Naive thymus-derived CD8-positive, alpha-beta T cell (primary cell): ENCODE measurements at places on chromosomes 11 and 22.

GRCh38 chr11:4991060-4991459 lies 3.6 kb upstream of the OR51L1 start:
- DNase-seq, result no peak

DNA sequence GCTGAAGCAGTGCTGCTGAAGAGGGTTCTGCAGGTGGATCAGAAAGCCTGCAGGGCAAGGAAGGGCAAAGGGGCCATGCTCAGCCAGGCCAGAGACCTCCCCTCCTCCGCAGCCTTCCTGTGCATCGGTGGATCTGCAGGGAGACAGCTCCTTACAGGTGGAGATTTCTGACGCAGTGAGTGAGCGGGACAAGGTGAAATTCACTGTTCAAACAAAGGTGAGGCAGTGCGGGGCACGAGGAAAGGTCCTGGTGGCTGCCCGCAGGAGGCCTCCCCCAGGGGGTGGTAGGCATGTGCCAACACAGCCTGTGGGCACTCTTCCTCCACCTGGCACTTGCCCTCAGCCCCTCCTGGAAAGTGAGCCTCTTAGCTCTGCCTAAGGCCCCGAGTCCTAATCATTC lies 8.6 kb downstream of the CFL1 start:
- no peak for DNase-seq

DNA sequence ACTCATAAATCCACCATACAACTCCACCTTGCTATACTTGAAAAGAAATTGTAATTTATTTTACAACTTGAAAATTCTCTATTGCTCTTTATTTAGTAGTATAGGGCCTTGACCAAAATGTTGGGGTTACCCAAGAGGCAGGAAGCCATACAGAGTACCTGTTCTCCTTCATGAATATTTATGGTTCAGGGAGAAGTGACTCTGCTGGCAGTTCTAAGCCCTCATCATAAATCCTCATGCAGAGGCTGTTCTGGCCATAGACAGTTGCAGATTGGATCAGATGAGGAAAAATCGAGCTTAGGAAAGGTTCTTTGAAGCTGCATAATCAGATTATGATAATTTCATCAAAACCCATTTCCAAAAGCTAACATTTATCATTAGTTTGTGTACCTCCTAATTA lies 449.4 kb upstream of the TENM4 start:
- no peak for DNase-seq

DNA sequence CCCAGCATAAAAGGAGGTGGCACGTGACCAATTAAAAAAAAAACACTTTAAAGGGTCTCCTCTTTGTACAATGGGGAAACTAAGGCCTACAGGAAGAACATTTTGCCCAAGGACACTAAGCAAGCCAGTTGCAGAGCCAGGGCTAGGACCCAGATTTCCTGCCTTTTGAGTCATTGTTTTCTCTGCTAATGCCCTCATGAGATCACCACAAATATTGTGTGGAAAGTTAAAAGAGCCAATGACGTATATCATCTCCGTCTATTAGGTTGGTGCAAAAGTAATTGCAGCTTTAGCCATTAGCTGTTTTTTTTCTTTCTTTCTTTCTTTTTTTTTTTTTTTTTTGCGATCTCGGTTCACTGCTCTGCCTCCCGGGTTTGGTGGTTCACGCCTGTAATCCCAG lies 24.1 kb upstream of the LRRC32 start:
- DNase-seq, result no peak

DNA sequence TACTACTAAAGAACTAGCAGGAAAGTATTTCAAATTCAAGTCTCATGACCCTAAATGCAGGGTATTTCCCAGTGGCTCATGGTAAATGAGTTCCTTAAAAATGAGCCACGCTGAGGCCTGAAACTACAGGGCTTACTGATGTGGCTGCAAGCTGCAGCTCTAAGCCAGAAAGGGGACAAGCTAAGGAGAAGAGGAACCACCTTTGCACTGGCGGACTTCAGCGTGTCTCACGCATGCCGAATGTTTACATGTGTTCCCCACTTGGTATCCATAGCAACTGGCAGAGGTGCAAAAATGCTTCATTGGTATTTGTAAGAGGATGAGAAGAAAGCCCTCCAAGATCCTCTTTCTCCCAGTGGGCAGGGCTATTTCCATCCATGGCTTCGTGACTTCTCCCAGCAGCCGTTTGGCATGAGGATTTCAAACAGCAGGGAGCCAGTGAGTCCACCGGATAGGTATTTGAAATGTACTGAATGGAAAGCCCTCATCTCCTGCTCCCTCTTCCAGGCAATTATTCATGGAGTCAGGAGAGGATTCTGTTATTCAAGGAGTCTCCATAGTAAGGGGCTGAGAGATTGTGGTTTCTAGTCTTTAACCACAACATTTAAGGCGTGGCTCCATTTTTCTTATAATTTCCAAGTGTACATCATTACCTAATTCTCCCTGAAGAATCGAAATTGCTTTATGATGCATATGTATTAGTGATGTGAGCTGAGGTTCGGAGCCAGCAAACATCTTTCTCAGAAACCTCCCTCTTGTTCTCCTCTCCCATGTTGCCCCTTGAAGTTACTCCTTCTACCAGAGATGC lies 55.3 kb upstream of the CD44 start:
- peak; percentile 79 for DNase-seq

DNA sequence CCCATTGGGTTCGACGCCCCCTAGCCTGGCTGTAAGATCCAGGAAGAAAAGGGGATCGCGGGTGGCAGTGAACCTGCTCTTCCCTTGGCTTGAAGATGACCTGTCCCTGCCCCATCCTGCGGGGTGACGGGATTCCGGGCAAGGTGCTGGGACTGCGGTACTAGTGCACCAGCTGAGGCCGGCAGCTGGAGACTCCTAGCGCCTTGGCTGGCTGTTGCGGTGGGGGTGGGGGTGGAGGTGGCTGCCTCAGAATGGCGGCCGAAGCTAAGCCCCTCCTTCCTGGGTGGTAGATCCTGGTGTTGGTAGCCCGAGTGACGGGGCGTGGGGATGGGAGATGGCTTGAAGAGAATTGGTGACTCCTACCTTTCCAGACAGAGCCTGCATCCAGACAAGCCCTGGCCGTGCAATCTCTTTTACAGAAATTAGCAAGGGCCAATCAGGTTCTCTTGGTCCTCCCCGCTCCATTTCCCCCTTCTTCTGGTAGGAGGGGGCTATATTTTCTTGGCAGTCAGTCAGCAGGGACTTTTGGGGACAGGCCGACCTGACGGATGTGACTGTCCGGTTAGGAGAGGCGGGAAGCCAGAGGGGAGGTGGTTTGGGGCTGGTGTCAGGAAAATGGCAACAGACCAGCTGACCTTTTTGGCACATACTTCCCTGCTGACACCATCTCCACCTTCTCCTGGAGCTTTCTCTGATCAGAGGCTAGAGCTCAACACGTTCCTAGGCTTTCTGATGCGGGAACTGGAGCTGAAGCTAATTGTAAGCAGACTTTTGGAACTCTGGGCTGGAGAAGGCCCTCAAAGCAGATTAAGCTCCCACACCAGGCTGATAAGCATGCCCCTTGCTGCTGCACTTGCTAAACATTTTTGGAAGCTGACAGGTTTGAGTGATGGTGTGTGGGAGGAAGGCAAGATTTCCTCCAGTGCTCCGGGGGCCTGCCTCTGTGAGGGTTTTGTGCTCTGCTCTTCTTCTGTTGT lies 2.0 kb downstream of the NAV2 start:
- DNase-seq, result no peak

DNA sequence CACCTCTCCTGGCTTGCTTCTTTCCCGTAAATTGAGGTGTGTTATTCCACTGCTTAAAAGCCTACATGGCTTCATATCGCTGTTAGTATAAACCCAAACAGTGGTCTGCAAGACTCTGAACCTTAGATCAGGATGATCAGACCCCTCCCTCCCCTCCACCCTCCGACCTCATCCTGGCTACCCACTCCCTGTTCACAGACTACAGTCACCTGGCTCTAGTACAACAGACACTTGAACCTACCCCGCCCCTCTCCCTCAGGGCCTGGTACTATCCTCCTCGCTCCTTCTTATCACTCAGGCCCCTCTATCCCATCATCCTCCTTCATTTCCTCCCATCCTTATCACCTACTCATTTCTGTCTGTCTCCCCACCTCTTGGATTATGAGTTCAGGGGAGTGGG lies 20.1 kb downstream of the PTPRJ start:
- no peak for DNase-seq

DNA sequence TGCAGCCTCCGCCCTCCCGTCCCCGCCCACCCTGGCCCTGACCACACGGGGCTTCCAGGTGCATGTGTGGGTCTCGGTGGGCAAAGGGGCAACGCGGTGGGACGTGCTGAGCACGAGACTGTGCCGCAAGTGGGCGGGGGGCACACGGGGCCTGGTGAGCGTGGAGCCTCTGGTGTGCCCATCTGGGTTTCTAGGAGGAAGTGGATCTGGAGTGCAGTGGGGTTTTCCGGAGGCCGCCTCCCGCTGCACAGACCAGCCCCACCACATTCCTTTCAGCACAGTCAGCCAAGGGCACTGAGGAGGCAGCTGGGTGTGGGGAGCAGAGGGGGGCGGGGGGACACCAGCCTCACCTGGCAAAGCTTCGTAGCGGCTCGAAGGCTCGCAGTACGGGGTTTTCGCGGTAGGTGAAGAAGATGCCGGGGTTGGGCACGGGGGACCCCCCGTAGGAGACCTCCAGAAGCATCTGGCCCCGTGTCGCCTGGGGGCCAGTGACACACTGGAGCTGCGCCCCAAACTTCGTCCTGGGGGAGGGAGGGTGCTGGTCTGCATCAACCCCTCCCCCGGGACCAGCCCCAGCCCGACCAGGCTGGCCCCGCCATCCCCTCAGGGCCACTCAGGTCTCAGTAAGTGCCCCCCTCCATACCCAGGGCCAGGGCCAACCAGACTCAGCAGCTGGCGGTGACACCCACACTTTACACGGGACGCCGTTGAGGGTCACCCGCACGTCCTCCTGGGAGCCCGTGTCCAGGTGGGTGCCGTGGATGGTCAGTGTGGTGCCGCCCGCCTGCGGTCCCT lies 12.4 kb upstream of the MAPK11 start:
- DNase-seq, result no peak
